Activated effector memory CD4-positive, alpha-beta T cell treated with Interleukin-2 at 50 U/mL for 16 hours (primary cell): ENCODE measurements at places on chromosomes 13 and 19.

DNA sequence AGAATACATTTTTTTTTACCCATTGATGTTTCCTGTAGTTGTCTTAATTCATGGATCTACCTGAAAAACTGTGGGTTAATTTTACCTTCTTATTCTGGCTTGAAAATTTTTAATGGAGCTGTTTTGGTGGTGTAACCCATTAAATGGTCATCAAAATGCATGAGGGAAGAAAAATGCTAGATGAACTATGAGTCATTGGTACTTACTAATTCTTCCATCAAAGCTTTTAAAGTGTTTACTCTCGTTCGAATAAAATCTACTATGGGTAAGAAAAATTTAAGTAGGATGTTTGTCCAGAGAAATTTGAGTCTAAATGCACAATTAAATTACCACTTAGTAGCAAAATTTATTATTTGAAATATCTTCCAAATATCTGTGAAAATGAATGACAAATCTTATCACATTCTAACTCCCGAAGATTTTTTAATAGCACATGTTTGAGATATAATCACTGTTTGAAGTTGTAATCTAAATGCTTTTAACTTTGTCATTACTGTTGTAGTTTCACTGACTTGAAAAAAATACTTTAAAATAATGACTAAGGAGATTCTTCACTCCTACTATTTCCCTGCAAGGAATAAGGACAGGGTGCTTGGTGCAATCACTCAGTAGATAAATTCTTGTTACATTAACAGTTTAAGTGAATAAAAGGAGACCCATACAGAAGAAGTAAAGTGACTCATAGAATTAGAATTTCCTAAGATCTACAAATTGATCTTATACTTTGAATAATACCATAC, 437.7 kb downstream of the IRS2 start:
- no peak for DNase-seq

DNA sequence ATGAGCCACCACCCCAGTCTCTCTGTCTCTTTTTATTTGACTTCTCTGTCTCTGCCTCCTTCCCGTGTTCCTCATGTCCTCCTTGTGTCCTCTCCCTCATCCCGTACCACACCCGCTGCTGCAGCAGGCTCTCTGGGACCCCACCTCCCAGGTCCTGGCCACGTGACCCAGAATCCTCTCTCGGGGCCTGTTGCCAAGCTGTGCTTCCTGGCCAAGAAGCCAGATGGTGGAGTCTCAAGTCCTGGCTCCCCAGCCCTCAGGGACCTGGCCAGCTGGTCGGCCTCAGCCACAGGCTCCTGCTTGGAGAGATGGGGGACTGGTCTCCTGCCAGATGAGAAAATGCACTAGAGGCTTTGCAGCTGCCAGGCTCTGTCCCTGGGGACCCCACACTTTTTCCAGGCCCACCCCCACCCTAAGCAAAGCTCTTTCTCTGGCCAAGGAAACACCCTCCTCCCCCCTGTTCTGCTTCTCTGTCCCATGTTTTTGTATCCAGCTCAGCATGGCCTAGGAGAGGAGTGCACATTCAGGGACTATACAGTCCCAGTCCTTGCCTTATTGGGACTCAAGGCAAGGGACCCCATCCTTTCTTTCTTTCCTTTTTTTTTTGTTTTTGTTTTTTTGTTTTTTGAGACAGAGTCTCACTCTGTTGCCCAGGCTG, 34.3 kb upstream of the SHKBP1 start:
- DNase-seq: no peak

- DNase-seq: no peak
These were observed 57.0 kb downstream of the NUFIP1 start for GRCh38 chr13:44932171-44932849.

DNA sequence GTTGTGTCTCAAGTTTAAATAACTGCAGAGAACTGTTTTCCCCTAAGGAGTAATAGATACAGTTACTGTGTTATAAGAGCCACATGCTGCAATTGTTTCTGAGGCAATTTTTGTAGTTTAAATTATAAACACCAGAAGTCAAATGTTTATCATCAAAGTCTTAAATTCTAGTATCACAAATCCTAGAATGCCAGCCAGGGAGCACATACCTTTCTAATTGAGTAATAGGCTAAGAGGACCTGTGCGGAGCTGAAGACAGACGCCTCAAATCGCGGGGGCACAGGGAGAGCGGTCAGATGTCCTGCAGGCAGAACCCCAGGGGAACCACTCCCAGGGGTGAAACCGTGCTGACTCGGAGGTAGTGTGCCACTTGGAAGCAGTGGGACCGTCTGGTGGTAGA, 65.2 kb upstream of the TNFRSF19 start:
- DNase-seq: no peak

DNA sequence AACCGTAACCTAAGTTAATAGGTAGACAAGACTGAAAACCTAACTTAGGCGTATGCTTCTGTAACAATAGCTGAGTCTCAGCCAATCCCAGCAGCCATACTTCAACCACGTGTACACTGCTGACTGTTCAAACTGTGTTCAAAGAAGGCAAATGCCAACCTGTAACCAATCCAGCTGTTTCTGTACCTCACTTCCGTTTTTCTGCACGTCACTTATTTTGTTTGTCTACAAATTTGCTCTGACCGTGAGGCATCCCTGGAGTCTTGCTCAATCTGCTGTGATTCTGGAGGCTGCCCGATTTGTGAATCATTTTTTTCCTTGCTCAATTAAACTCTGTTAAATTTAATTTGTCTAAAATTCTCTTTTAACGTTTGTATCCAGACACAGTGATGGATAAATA, 59.2 kb downstream of the EDNRB start:
- DNase-seq: no peak

DNA sequence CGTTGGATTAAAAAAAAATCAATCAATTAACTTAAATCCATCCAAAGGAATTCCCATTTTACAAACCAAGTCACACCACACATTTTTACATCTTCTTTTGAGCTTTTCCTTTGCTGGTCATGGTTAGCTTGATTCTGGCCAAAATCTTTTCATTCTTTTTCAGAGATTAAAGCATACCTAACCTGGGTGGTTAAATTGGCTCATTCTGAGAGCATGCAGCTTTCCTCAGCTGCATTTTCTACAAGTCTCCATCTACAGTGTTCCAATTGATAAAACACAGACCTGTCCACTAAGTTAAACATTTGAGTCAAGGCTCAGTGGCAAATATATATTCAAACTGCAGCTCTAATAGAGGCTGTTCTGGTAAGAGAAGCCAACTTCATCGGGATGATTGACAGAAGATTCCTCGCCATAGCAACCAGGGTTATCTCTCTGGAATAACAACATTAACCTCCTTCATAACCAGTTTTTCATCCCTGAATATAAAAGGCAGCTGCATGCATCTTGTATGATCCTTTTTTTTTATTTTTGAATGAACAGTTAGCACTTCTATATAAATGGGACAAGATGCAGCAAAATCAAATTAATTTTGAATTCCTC, 106.2 kb downstream of the DNAJC15 start:
- DNase-seq: no peak

- DNase-seq: no peak
These were observed 36.0 kb downstream of the KEAP1 start for GRCh38 chr19:10467104-10467706.

GRCh38 chr13:44818016-44818415, 171.3 kb downstream of the NUFIP1 start:
- DNase-seq: no peak

DNA sequence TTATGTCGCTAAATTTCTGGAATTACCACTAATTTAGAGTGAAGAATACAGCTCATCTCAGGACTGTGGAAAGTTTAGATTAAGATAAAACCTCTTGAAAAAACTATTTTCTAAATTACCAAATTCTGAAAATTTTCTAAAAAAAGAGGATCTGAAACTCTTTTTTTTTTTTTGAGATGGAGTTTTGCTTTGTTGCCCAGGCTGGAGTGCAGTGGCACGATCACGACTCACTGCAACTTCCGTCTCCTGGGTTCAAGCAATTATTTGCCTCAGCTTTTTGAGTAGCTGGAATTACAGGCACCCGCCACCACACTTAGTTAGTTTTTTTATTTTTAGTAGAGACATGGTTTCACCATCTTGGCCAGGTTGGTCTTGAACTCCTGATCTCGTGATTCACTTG, 16.6 kb upstream of the ZNF253 start:
- no peak for DNase-seq

DNA sequence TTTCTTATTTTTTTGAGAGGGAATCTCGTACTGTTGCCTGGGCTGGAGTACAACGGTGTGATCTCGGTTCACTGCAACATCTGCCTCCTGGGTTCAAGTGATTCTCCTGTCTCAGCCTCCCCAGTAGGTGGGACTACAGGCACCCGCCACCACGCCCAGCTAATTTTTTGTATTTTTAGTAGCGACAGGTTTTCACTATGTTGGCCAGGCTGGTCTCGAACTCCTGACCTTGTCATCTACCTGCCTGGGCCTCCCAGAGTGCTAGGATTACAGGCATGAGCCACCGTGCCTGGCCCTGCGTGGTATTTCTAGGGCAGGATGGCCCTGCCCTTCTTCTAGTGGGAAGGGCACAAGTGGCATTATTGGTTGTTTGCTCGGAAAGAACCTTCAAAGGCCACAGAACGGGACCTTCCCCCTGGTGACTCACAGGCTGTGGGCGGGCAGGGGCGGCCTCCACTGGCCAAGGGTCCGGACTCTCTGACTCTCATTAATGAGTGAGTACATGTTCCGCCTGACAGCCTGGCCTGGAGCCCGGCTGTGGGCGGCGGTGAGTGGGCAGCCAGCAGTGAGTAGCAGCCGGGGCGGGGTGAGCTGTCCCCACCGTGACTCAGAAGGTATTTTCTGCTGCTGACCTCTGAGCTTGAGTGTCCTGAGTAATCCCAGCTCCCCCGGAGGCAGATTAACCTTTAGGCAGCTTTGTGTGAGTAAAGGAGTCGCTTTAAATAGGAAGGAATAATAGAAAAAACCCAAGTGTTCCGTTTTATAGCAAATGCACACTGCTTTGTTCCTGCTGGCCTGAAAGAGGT, 5.1 kb downstream of the DOT1L start:
- peak; percentile 19 for DNase-seq

DNA sequence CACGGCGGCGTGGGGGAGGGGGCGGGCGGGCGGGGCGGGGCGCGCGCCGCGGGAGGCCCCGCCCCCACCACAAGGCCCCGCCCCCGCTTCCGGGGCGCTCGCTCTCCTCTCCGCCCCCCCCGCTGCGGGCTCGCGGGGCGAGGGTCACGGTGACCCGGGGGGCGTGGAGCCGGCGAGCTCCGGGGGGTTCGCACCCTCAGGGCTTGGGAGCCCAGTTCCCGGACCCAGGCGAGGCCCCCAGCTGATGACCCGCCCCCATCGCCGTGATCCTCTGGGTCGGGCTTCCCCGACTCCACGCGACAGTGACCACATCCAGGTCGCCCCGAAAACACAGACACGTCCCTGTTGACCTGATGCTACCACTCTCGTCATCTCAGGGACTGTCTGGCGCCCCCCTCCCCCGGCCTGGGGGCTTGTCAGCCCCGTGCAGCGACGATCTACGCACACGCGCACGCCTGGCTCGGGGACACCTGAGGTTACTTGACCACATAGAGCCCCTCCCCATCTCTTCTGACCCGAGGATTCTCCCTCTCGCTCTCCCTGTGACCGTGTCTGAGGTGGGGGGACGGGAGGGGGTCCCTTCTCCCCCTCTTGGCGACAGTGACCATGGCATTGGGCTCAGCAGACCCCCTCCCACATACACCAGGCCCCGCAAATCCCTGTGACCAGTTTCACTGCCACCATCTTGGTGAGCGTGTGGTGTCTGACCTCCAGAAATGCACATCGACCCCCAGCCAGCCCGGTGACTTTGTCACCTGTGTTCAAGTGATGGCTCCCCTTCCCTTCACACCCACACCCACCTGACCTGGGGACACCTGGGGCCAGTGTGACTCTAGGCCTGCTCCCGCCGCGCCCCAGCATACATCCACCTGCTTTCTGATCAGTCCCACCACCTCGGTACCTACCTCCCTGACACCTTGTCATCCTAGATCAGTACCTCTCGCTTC, 670 bp downstream of the MAP2K7 start:
- peak; percentile 53 for DNase-seq

DNA sequence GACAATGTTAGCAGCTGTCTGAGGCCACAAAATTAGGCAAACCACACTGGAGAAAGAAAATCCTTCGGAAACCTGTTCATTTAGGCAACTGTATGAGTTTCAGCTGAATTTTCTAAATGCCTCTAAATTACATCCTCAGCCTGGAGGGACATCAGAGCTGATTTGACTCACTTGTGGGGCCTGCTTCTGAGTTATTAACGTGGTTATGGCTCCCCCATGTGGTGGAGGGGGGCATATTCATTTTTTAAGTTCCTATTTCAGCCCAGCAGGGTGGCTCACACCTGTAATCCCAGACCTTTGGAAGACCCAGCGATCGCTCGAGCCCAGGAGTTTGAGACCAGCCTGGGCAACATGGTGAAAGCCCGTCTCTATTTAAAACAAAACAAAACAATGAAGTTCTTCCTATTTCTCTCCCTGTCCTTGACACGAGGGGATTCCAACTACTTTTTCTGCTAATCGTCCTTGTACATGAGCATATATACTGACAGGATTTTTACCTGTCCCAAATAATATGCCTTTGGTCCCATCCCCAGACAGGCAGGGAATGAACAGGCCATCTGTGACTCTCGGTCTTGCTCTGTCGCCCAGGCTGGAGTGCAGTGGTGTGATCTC, 31.5 kb upstream of the HIF3A start:
- peak; percentile 44 for DNase-seq

- DNase-seq: no peak
These were observed 71.6 kb downstream of the SHISA2 start for GRCh38 chr13:25980255-25980654.

DNA sequence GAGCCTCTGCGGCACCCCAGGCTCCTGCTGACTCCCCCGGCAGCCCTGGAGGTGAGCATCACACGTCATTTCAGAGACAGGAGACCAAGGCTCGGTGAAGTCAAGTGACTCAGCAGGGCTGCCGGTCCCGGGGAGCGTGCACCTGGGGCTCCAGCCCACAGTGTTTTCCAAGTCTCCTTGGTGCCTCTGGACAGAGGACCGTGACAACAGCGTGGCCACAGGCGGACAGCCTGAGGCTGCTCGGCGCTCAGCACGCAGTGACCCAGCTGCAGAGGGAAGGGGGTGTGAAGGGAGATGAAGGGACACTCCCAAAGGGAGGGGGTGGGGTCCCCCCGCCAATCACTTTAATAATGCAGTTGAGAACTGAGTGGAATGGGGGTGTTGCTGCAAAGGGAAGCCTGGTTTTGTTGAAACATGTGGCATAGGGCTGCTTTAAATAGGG, 17.5 kb upstream of the ASPDH start:
- DNase-seq: no peak

DNA sequence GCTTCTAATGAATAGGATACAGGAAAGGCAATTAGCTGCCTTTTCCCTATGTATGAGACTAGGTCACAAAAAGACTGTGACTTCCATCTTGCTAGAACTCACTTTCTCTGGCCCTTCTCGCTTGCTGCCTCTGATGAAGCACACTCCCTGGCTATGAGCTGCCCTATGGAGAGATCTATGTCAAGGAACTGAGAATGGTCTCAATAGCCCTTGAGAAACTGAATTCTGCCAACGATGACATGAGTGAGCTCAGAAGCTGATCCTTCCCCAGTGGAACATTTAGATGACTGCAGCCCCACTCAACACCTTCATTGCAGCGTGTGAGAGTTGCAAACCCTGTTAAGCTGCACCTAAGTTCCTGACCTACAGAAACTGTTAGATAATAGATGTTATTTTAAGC, 309.8 kb downstream of the COG6 start:
- no peak for DNase-seq
